ENCODE measurements at places on chromosomes 5 and 9.

DNA sequence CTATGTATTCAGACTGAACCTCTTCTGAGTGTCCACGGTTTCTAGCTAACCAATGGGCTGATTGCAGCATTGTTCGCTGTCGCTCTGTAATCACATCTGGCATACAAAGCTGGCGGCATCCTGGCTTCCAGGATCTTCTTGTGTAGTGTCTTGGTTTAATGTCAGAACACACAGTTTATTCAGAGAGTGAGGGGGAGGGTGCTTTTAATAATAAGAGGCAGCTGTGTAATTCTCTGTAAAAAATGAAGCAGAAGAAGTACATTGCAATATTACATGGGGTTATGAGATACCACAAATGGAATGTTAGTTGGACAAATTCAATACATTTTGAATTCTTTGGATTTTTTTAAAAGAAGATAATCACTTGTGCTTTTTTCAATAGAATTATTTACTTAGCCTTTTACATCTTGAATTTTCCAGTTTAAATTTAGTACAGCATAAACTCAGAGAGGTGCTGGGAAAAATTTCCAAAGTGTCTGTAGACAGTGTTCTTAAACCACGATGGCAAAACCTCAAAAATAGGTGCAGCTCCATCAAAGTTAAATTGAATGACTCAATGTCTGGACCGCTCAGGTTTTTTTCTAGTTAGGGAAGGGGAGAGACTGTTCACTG, 206.0 kb downstream of the PCSK1 start:
- no peak for DNase-seq

DNA sequence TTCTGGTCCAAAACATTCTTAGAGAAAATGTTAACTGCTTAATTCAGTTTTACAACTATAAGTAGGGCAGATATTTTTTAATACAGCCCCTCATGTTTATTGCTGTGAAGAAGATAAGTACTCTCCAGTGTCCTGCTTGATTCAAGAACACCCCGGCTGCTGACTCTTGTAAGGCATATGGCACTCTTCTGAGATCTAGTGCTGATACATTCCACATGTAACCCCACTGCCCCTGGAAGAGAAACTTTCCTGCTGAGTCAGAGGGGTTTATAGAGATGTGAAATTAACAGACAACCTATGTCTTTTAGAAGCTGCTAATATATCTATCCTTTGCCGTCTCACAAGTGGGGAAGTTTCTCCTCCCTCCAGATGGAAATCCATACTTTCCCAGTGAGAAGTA, 1.0 kb upstream of the MINAR2 start:
- no peak for DNase-seq

DNA sequence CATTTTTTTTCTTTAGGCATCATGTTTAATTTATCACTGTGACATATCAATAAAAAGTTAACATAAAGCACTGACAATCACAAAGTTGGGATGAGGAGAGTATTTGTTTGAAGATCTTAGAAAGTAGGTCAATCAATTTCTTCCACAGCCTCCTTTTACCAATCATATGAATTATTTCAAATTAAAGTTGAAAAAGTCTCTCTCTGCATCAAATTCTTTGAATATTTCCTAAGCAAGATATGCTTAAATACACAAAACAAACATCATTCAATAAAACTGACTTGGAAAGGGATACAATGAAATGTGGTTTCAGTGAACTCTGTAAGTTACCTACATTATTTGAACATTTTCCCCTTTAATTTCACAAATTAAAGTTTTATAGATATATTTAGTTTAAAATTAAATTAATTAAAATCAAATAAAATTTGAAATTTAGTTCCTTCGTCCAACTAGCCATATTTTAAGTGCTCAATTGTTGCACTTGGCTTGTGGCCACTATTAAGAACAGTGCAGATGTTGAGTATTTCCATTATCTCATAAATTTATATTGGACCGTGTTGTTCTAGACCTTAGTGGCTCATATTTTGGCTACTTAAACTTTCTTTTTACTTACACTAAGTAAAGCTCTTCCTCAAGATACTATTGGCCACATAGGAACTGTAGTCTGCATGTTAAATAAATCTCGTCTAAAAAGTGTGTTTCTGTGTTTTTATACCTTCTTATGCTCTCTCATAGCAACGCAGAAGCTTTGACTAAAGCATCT, 949.7 kb upstream of the NUDT12 start:
- DNase-seq: no peak

- no peak for DNase-seq
Measured at GRCh38 chr5:135482381-135482933, 30.3 kb upstream of the TIFAB start.

DNA sequence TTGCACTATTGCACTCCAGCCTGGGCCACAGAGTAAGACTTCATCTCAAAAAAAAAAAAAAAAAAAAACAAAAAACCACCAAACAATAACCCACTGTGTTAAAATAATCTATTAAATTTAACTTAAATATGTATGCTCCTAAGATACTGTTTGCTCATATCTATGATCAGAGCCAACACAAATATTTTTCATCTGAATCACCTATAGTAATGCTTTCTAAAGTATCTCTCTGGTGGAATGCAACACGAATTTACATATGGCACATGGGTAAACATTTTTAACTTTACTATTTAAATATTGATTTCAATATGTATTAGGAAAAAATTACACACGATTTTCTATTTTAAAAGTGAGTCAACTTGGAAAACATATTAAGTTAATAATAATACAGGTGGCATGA, 196.4 kb downstream of the RFX3 start:
- no peak for DNase-seq

- DNase-seq: no peak
Measured at GRCh38 chr9:82109626-82110025, 121.1 kb downstream of the SPATA31D1 start.

GRCh38 chr5:177509381-177509951, at the start of gene DOK3:
DOK3 (minus strand) TSS chr5:177509826; CDS start chr5:177509540, 286 bp downstream.
- no peak for DNase-seq

DNA sequence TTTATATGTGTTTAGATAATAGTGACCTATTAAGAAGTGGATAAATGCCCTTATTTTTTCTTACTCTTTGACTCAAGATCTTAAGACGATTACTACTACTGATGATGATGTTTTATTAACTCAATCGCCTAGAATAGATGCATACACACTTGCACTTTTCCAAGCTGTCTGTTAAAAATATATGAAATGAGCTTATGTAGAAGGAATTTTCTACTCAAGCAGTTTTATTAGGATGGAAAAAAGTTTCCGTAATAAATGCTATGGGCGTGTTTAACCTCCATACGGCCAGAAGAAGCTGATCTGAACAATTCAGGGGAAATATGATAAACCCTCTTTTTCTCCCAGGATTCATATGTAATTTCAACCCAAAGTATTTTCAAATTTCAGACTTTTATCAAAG, 455.7 kb upstream of the MPDZ start:
- DNase-seq: no peak
